Left lobe of liver (tissue), 2 donors: ENCODE measurements at places on chromosomes 2 and 18.
A peak's percentile ranks its signal among the peaks of the same experiment; 100 is the strongest.

DNA sequence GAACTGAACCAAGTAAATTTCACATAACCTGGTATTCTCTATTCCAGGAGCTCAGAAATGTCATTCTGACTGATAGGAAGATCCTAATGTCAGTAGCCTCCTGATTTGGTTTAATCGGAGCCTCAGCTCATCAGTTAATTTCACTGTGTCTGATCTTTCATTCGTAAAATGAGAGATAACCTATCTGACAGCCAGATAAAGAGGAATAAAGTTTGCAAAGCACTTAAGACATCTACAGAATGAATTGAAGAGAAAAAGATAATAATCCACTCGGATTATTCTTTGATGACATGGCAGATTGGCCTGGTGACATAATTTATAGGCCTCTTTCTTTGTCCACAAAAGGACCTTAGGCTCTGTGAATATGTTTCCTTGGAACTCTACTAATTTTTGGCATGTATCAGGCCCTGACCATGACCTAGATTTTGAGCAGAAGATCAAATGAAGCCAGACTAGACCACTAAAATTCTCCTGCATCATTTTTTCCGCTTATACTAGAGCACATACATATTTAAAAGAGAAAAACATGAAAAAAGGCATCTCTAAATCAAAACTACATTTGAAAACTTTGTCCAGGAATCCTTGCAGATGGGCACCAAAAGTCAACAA is 312.4 kb downstream of the MTX2 start:
- DNase-seq: no peak

DNA sequence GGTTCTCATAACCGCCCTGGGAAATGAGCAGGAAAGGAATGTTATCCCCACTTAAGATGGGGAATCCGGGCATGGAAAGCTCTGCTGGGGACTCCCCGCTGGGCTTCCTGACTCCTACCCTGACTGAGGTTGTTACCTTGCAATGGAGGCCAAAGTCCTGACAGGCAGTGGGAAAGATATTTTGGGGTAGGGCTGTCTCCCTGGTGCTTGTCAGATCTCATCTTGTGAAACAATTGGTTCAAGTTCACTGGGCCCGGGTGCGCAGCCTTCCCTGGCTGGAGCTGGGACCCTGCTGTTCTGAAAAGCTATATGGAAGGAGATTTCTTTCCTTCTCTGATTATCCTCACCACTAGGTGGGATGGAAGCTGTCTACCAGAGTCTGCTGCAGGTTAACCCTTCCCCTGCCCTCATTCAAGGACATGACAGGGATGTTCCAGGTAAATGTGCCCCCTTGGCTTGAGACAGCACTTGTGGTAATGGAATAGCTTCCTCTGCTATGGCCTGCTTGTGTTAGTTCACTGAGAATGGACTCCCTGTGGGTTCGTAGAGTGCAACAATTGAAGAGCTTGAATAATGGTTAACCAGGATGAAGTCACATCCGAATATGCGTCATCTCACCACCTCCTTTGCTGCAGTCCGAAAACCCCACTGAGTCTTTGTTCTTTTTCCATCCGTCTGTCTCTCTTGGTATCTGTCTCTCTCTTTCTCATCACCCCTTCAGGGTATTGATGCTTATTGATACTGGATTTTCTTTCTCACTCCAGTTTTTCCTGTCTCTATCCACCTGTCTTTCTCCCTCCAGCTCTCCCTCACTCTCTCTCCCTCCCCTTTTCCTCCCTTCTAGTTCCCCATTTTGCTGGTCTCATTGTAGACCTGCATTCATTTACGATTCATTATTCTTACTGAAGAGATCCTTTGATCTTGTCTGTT is 67.8 kb upstream of the EPAS1 start:
- DNase-seq: no peak

- DNase-seq: no peak
Observed at GRCh38 chr2:209422191-209422754, 1.6 kb upstream of the MAP2 start.

DNA sequence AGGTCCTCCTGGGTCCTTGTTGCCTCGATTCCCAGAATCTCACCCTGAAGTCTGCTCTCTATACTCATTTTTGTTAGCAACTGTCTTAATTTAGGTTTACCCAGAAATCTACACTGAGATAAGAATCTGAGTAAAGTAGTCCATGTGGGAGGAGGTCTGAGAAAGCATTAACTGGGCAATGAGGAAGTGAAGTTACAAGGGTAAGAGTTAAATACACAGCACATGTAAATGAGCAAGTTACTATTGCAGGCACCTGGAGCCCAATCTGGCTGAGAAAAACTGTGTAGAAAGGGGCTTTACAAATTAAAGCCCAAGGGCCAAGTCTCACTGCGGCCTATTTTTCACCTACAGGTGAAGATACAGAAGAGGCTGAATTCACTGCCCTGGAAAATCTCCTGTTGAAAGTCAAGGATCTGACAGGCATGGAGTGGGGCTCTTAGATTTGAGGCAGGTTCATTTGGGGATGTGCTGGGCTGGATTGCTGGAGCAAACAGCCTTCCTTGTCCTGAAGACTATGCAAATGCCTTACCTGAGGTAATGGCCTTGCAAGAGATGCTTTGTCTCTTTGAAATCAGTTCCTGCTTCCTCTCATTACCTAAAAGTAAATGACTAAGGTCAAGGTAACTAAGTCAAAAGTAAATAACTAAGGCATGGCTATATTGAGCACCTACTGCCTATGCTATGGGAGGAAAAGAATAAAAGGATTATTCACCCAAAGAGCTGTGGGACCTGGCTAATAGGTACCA is 84.4 kb upstream of the DYNAP start:
- DNase-seq: no peak

DNA sequence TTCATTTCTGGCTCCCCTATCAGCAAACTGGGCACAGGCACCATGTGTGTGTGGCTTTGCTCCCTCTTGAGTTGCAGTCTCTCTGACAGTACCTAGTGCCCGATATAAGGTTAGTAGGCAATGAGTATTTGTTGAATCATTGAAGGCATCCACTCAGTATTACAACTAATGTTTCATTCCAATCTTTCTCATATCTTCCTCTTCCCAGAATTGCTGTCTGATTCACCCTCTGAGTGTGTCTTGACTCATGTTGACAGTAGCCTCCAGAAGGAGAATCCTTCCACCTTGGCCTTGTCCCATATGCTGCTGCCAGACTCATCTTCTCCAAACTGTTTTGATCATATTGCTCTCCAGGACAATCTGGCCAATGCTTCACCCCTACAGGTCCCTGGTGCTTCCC is 202.5 kb downstream of the LRRTM1 start:
- no peak for DNase-seq

- DNase-seq: no peak
Observed at GRCh38 chr2:238291550-238292281, 3.3 kb upstream of the PER2 start.

GRCh38 chr2:47177043-47177565 is 22.0 kb upstream of the STPG4 start:
- DNase-seq: no peak

DNA sequence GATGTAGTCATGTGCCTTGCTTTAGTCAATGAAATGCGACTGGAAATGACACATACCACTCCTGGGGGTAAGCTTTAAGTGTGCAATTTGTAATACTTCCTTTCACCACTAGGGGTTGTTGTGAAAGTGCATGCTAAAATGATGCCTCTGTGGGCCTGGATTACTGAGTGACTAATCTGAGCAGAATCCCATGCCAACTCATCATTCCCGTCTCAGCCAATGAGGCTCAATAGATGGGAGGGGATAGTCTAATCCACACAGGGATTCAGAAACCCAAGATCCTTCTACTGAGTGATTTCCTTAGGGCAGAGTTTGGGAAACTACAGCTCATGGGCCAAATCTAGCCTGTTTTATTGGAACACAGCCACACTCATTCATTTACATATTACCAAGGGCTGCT is 54.0 kb downstream of the HRH4 start:
- no peak for DNase-seq

DNA sequence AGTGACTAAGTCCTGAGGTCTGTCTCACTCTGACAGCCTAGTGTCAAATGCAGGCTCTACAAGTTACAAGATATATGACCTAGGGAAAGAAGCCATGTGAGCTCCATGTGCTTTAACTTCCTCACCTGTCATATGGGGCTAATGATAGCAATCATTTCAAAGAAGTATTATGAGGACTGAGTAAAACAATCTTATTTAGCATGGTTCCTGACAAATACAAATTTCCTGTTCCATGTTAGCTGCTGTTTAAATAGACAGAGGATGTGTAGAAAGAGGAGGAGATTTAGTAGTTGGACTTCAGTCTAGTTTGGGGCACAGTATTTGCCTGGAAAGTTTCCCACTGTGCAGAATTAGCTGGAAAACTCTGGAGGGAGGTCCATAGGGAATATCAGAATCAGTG is 545.8 kb downstream of the CNTNAP5 start:
- no peak for DNase-seq

DNA sequence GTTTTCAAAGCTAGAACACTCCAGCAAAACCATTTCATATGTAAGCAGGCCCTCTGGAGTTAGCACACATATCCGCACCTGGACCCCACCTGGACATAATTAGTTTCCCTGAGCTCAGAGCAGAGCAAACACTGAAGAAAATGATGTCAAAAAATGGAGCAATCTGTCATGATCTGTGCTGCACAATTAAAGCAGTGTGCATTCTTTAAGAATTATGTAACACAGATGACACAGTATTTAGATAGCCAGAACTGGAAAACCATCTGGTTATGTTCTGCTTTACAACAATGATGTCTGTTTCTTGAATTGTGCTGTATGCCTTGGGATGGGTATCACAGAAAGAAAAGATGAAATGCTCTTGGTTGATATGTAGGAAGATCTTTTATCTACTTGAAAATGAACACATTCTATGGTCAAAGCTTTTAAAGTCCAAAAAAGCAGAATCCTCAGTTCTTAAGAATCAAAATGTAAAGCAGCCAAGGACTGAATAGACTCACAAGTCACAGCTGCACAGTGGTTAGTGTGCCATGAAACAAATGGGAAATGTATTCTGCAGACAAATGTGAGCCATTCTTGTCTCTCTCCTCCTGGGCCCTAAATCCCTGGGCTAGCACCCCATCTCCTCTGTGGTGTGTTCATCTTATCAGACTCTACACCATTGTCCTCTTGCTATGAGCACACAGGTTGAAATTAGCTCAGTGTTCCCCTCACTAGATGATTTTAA is 36.8 kb downstream of the HRH4 start:
- DNase-seq: no peak

DNA sequence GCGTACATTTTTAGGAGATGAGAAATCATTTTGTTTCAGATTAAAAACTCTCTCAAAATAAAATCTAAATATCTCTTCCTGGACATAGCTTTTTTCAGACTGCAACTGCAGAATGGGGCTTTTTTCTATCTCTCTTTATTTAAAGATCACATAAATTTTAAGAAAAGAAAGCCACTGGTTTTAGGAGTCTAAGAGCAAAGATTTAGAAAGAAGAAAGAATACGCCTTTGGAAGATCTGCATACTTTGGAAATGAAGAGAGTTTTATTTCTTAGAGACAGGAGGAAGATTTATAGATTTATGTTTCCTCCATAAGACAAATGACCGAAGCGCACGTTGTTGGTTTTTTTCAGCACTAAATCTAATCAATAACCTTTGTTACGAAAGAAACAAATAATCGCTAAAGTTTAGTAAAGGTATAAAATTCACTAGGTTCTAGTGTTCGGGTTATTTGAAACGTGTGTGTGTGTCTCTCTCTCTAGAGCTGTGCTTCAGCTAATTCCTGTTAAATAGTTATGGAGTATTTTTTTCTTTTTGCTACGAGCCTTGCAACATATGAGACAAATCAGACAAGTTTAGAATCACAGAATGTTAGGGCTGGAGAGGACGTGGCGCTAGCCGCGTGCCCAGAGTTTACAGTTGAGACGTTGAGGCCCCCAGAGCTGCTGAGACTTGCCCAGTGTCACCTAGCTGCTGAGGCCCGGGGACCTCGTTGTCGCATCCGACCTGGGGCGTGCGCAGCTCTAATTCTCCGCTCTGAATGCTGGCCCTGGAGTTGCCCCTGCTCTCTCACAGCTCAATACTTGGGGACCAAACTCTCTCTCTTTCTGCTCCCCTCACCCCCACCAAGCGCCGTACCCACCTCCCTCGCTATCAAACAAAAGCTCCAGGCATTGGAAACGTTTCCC is 69.9 kb downstream of the CTAGE1 start:
- peak; percentile 59 for DNase-seq

- no peak for DNase-seq
Observed at GRCh38 chr2:20190876-20191713, 33.8 kb downstream of the SDC1 start.

DNA sequence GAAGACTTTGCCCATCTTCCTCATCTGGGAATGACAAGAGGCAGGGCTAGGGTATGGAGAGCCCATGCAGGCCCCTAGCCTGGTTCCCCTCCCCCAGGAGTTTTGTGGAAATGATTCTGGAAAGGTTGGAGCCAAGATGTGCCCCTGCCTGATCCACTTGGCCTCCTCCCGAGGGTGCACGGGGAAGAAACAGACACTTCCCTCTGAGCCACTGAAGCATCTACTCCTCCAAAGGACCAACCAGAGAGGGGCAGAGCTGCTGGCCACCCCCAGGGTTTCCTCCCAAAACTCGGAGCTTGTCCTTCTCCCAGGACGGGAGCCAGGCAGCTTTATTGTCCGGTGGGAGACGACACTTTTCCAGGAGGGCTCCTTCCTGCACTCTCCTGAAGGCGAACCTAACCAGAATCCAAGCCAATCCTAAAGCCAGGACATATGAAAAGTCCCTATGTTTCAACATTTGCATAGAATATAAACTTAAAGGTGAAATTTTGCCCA is 149.2 kb upstream of the COPS8 start:
- DNase-seq: no peak

- peak; percentile 84 for DNase-seq
Observed at GRCh38 chr2:234496835-234497593, at the start of gene ARL4C. Gene ARL4C (minus strand): TSS chr2:234497081. CDS start chr2:234496586, 495 bp downstream.

DNA sequence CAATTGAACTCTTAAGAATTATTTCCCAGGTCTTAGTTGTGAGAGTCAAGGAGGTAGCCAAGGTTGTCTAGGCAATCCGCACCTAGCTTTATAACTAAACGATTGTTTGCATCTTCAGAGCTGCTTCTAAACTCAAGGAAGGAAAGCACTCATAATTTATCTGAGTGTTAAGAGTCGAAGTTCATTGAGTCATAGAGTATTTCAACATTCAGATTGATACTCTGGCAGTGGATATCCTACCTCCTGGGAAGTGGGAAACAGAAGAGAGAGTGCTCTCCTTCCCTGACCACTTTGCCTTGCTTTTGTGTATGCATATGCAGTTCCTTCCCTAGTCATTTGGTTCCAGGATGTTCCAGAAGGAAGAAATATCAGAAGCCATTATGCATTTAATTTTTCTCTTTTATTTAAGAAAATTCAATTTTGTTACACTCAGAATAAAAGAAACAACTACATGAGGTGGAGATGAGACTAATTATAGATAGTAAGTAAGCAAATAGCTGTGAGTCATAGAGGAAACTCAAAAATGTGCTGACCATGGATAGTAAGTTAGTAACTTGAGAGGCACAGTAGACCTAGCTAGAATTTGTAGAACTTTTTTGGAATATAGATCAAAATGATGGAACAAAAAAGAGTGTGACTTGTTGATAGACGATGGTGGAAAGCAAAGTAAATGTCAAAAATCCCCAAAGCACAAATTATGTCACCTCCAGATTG is 35.4 kb upstream of the FSHR start:
- DNase-seq: no peak
